ENCODE measurements at places on chromosomes 1 and 21. TPM values are rescaled to one million over a fixed set of nuclear protein-coding genes. Genes with fewer than 3 reads are reported as not detected.

GRCh38 chr21:34946385-34946840, 102.7 kb downstream of the RUNX1 start:
- no peaks in the 10 kb centered on the region for H3K27me3 ChIP-seq
- H3K4me3 ChIP-seq: peak overlapping the region; percentile 70
- H3K36me3 ChIP-seq: peaks cover 6% of the 10 kb centered on the region
- peak overlapping the region; percentile 87 for H3K27ac ChIP-seq

DNA sequence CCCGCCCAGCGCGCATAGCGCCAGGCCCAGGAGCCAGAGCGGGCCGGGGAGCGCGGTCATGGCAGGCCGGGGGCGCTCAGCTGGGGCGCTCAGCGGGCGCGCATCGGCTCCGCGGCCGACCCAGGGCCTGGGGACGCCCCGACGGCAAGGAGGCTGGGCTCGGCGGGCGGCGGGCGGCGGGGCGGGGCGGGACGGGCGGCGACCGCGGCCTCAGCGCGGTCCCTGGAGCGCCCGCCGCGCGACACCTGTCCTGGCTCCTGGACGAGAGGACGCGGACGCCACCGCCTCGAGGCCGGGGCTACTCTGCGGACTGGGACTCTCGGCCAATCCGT, 273 bp downstream of the BMP8B start:
- H3K4me3 ChIP-seq: no peak overlapping the region
- H3K27ac ChIP-seq: no peak overlapping the region
- H3K27me3 ChIP-seq: no peaks in the 10 kb centered on the region

- H3K4me3 ChIP-seq: no peak overlapping the region
- peaks cover 4% of the 10 kb centered on the region for H3K4me1 ChIP-seq
- no peaks in the 10 kb centered on the region for H3K36me3 ChIP-seq
Observed at GRCh38 chr1:158801396-158801795, 20.4 kb upstream of the OR6N2 start.

DNA sequence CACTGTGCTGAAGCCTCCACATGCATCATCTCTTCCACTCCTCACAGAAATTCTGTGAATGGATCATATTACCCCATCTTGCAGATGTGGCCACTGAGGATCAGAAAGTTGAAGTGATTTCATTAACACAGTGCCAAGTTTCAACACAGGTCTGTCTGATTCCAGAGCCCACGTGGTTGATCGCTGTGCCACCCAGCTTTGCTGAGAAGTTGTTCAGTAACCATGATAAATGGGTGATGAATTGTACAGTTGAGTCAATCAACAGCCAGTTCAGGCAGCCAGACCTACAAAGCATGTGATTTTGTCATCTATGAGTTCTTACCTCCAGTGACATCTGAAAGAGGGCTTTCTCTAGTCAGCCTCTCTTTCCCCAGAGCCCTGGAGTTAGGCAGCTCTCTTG, 61.8 kb upstream of the GRHL3 start:
- no peaks in the 10 kb centered on the region for H3K36me3 ChIP-seq
- peaks cover 7% of the 10 kb centered on the region for H3K27me3 ChIP-seq
- no peak overlapping the region for H3K27ac ChIP-seq
- no peaks in the 10 kb centered on the region for H3K4me1 ChIP-seq
- no peak overlapping the region for H3K4me3 ChIP-seq

- peaks cover 45% of the 10 kb centered on the region for H3K27me3 ChIP-seq
- no peak for DNase-seq
- peaks cover 4% of the 10 kb centered on the region for H3K36me3 ChIP-seq
- no peak overlapping the region for H3K4me3 ChIP-seq
Observed at GRCh38 chr1:203103216-203103615, 17.4 kb upstream of the MYOG start.

DNA sequence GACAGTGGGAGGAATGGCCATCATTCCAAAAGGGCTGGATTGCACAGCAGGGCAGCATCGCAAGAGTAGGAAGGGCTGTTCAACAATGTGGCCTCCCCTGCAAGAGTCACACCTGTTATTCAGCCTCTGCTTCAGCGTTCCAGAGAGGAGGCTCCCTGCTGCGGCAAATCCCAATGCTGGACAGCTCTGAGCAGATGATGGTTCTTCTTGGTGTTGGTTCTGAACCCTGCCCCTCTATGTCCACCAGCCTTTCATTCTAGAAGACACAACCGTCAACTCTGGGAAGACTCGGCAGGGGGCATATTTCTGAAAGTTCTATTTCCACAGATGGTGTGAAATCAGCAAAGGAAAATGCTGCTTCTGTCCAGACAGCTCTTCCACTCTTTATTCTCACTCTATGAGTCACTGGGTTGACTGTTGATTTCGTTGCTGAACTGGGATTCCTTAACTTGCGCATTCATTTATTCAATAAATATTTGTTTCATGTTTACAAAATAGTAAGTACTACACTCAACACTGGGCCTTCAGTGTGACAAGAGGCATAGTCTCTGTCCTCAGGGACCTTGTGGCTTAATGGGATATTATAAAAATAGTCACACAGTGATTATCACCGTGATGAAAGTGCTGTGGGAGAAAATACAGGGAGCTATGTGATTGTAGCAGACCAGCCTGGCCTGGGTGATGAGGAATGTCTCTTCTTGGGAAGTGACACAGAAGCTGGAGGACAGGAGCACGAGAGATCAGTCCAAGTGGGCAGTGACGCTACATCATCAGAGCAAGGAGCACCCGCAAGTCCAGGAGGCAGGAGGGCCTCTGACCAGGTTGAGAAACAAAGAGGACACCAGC, 260.3 kb downstream of the SIPA1L2 start:
- no peak overlapping the region for H3K4me3 ChIP-seq
- H3K4me1 ChIP-seq: no peaks in the 10 kb centered on the region
- H3K27ac ChIP-seq: no peak overlapping the region
- no peaks in the 10 kb centered on the region for H3K36me3 ChIP-seq

GRCh38 chr1:56571448-56571847, 7.9 kb downstream of the PLPP3 start:
- H3K4me3 ChIP-seq: no peak overlapping the region
- H3K4me1 ChIP-seq: no peaks in the 10 kb centered on the region
- H3K36me3 ChIP-seq: no peaks in the 10 kb centered on the region
- H3K27ac ChIP-seq: no peak overlapping the region

The LEPR gene
- 3.3 TPM for total RNA-seq

Data from natural killer cell treated with Interleukin-12 subunit alpha and Interleukin-12 subunit beta and Interleukin-15 and Interleukin-18, amount 100 ng/mL, for 72 hours (primary cell).